DMS53 (cell line): ENCODE measurements at places on chromosomes 12 and 14.
A peak's percentile ranks its signal among the peaks of the same experiment; 100 is the strongest.

GRCh38 chr14:65815127-65815526 is 402.6 kb downstream of the FUT8 start:
- DNase-seq, result peak; percentile 4

- DNase-seq, result no peak
Observed at GRCh38 chr12:15863984-15864383, 18.2 kb upstream of the STRAP start.

- no peak for DNase-seq
Observed at GRCh38 chr14:52175982-52176502, 91.5 kb upstream of the PTGDR start.

DNA sequence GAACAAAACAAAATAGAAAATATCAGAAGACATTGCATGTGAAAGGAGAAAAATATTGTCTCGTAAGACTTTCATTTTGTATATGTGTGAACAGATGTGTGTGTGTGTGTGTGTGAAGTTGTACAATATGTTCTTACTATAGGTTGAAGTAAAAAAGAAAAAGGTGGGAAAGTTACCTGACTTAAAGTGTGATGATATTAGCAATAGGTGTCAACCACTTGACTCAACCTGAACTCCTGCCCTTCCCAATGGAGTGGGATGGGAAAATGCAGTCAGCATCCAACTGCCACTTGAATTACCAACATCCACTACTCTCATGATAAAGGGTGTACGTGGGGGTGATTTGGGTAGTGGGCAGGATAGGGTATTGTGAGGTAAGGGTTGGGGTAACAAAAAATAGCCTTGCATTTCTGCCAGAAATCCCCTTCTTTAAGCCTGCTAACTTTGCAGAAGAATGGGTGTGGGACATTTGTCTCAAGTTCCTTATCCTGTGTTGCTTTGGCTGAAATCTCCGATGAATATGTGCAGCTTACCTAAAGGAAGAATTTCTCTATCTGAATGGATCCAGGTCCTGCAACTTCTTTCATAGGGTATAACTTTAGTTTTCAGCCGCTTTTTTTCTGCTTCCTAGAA is 181.6 kb downstream of the CHST11 start:
- DNase-seq, result no peak

GRCh38 chr14:105069871-105070759 is 4.9 kb upstream of the GPR132 start:
- no peak for DNase-seq

GRCh38 chr14:55902241-55902640 is 216.0 kb upstream of the PELI2 start:
- no peak for DNase-seq

DNA sequence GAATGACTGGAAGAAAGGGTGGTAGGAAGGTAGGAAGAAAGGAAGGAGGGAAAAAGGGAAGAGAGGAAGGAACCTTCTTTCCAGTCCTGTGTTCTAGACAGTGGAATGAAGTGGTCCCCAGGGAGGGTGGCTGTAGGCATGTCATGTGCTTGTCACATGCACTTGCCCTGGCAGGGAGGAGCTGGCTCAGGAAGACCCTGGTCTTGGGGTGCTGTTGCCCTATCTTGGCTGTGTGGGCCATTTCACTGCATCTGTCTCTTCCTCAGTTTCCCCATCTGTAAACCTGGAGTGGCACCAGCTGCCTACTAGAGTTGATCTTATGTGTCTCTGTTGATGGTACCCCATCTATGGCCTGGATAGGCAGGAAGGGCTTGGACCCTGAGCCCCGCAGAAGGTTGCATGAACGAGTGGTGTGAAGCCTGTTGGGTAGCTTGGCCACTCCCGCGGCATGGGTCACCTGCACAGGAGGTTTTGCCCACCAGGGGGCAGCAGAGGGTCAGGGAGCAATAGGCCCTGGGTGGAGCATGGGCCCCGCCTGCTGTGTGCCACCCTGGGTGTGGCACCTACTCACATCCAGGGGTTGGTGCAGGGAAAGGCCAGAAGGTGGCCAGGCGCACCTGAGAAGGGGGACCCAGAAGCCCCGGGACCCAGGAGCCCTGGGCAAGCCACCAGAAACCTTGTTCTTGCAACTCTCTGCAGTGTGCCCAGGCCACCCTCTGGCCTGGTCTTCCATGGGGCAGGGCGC is 25.1 kb downstream of the MEG3 start:
- DNase-seq, result peak; percentile 58

DNA sequence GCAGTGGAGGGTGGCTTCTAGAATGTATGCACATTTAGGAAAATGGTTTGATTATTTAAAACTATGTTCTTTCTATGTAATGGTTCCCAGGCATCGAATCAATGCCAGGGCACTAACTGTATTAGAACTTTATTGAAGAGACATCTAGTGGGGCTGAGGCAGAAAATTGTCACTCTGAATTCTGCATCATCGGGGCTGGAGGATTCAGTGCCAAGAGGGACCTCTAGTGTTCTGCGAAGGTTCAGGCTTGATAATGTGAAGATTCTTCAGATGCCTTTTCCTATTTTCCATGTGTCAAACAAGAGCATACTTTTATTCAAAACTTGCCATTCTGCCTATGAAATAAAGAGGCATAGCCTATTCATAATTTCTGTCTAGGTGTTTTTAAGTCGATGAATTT is 146.3 kb downstream of the CAND1 start:
- peak; percentile 67 for DNase-seq

DNA sequence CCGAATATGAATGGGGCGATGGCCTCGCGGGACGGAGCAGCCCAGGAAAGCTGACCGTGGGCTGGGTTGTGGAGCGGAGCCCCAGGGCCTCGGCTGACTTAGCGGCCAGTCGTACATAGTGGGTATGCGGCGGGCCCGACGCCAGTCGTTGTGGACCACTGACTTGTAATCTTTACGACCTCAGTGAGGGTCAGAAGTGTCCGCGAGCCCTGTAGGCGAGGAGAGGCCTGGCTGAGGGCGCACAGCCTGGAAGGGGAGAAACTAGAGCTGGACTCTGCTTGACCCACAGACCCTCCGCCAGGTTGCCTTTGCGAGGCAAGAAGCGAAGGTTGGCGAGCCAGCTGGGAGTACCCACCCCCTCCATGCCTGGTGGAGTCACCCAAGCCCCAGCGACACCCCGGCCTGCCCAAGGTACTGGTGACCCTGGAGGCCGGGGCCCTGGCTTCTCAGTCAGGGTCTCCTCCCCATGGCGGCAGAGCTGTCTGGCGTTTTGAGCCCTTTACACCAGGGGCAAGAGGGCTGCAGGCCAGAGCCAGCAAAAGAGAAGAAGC is 15.6 kb upstream of the DYNC1H1 start:
- peak; percentile 57 for DNase-seq

DNA sequence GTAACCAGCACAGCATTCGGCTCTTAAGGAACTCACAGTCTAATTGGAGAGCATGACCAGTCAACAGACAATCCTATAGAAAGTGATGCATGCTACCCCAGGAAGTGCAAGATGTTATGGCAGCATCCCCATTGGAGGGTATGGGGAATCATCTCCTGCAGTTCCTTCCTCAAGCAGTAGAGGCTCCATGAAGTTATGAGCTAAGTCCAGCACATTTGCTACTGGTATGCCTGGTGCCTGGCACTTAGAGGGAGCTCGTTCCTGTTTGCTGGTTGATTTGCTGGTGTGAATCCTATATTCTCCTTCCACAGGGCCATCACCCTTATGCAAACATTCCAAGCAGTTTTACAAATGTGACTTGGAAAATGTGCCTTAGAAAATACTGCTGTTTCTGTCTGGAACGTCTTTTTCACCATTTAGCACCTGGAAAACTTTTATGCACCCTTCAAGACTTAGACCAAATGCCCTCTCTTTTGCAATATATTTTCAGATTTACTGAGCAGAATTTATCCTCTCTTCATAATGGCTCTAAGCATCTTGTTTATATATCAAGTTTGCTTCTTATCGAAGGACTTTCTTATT is 136.1 kb upstream of the WSCD2 start:
- DNase-seq, result peak; percentile 75

- DNase-seq, result peak; percentile 69
Observed at GRCh38 chr12:38102197-38102596, 214.4 kb upstream of the ALG10B start.

- DNase-seq, result no peak
Observed at GRCh38 chr14:76136476-76137110, 15.1 kb upstream of the GPATCH2L start.

- DNase-seq, result peak; percentile 81
Observed at GRCh38 chr12:13196130-13196921, at the start of gene EMP1. TSS of gene EMP1 (plus strand) at chr12:13196726. CDS start at chr12:13211511, 14,785 bp downstream.

DNA sequence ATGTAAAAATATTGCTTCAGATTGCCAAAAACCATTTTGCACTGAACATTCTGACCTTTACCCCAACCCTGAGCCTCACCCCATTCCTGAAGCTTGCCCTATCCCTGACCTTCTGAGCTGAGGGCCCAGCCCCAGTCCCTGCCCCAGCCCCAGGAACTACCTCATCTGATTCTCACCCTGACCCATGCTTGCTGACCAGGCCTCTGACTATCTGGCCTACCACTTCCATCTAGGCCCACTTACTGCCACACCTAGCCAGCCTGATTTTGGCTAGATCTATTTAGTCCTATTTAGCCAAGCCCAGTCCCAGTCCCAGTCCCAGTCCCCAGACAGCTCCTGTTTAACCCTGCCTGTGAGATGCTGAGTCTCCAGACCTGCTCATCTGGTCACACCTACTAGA is 33.6 kb downstream of the OR10P1 start:
- no peak for DNase-seq

DNA sequence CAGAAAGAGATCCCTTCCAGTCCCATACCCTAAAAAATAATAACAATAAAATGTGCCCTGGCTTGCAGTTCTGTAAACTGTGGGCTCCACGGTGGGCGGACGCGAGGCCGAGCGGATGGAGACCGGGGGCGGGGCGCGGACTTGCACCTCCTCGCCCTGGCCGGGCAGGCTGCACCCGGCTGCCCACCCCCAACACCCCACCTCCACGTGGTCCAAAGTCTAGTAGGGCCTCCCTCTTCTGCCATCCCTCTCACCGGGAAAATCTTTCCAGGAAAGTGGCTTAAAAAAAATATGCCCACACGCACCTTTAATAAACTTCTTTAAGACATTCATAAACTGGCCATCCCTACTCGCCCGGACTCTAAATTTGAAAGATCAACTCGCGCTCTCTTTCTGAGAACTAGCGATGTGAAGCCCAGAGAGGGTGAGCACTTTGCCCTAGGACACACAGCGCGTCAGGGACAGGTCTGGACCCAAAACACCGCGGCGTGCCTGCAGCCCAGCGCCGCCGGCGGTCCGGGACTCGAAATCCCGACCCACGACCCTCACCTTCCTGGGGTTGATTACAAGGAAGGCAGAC is 1.9 kb upstream of the BCL11B start:
- DNase-seq, result peak; percentile 68
